CD8-positive, alpha-beta memory T cell (primary cell): ENCODE measurements at places on chromosomes 6 and 20.

DNA sequence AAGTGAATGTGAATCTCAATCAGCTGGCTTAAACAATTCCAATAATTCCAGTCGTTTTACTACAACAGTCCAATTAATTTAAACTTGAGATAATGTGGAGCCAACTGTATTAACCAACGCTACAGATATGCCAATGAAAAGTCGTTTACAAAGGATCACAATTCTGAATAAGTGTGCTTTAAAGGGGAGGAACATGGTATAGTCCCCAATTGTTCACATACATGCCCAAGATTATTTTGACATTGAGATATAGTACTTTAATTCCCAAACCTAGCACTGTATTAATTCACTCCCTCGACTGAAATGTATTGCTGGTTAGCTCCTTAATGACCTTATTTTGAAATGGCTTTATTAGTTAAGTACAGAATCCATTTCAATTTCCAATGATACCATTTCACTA is 2.5 kb downstream of the AKIRIN2 start:
- DNase-seq: no peak

DNA sequence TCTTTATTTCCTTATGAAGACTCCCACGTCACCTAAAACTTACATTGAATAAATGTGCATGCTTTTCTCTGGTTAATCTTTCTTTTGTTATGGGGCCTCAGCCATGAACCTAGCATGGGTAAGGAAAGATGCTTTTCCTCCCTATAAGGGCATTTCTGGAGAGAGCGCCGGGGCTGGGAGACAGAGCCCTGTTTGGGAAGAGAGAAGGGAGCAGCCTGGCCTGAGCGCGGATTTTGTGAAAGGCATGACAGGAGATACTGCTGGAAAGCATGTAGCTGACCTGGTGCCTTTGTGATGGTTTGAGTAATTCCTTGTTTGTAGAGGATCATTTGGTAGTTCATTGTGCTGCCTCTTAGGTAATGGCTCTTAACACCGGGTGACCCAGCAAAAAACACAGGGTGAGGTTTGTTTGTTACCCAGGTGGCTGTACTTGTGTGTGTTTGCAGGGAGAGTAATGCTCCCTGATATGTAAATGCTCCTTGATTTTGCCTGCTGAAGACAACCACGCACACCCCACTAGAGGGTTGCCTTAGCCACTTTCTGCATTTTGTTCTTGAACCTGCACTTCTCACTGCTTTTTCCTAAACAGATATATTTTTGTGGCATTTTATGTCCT is 59.2 kb downstream of the ANKRD6 start:
- DNase-seq: no peak

- no peak for DNase-seq
Measured at GRCh38 chr6:23246896-23247295, 677.5 kb downstream of the HDGFL1 start.

DNA sequence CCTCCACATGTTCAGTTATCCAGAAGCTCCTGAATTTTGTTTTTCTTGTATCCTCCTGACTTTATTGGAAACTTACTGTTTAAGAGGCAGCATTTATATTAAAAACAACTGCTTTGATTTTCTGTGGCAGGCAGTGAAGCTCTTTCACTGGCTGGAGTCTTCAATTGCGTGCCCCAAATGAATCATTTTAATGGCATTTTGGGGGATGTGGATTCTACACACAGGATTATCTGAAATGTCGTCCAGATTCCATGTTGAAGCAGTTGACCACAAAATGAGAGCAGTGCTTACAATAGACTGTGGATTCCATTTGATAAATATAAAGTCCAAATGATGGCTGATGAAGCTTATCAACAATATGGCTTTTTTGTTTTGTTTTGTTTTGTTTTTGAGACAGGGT is 41.0 kb upstream of the HIVEP1 start:
- no peak for DNase-seq

- DNase-seq: no peak
Measured at GRCh38 chr6:133088931-133089695, 152.0 kb upstream of the EYA4 start.

DNA sequence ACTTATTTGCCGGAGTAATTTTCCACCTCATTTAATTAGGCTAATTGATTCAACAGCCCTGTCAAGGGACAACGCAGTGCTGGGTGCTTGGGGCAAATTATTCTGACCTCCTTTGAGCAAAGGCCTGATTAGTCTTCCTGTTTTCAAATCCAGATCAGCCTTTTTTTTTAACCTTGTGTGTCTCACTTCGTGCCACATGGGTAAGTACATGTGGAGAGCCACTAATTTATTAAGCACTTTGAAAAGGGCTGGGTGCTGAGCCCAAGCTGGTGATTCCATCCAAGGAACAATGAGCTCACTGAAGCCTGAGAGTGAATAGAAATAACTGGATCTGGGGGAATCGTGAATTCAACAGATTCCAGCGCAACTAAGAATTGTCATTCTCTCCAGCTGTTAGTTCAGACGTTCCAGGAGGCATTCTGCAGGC is 229.3 kb downstream of the CLIC5 start:
- DNase-seq: no peak

DNA sequence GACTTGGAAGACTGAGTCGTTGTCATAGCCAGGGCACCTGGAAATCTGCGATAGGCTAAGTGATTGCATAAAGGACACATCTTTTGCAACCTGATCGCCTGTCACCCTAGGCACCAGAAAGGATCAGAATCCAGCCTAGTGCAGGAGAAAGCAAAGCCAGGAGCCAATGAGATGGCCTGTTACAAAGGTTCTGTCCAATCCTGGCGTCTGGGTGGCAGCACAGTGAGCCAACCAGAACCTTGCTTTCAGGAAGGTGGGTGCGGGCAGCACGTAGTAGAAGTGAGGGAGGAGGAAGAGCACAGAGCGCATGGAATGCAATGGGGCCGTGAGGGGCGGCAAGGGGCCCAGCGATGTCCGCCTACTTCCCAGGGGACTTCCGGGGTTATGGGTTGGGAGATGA is 120.4 kb upstream of the GGTLC1 start:
- DNase-seq: peak; percentile 38

DNA sequence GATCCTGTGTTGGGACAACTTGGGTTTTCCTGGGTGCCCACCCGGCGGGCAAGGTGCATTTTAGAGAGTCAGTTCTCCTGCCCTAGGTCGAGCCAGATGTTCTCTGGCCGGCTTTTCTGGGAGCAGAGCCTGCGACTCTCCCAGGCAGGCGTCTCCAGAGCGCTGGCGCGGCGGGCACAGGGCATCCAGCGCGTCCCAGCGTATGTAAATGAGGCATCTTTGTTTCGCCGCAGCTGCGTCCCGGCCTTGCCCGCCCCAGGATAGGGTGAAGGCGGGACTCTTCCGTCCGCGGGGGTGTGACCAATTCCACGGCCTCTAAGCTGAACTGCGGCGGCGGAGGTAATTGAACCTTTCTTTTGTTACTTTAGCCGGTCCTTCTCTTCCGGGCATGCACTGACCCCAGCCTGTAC is 9.1 kb downstream of the GRIK2 start:
- no peak for DNase-seq

GRCh38 chr20:48411245-48411644 is 416.6 kb downstream of the PREX1 start:
- no peak for DNase-seq

DNA sequence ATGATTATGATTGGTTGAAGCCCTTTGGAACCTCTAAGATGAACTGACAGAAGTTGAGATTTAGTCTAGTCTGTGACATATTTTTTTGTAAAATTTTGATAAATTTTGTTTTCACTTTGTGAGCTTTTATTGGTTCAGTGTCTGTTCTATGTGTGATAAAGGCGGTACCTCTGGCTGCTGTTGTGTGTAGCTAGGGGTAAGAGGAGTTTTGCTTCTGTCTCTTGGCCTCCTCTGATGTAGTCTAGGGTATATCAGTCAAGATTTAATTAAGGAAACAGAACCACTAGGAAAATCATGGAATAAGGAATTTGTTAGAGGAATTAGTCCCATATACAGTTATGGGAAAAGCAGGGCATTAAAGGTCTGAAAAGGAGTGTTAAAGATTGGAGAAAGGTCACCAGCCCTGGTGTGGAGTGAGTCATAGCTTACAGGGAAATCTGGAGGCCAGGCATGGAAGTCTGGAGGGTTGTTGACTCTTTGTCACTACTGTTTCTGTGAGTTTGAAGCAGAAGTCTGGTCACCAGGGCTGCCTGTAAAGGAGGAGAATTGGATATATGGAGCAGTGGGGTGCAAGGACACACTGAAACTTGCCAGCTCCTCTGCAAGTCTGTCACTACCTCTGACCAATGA is 28.5 kb downstream of the CDC5L start:
- DNase-seq: no peak

- DNase-seq: no peak
Measured at GRCh38 chr6:47032974-47033765, 9.0 kb downstream of the ADGRF1 start.

DNA sequence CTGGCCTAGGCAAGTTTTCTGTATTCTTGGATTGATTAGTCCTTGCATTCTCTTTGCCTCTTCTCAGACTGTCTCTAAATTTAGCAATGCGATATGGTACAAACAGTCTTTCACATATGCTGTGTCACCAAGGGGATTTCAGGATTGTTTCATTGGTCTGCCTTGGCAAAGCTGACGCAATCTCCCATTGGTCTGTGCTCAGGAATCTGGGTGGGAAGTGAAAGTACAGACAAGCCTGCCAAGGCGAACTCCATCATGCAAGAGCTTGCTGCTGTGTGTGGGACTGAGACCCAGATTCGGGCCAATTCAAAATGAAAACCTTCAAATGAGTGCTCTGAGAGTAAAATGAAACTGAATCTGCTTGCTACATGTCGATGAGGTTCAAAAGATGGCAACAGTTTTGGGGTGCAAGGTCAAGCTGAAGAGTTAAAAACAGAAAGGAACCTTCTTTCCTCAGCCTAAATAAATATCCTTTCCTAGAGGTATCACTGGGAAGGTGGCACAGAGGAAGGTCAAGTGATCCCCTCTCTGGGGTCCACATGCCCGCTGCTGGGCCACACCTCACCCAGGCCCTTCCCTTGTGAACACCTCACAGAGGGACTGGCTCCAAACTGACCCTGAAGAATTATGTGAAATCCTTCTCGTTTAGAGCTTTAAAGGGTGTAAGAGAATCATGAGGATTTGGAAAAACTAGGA is 198.8 kb upstream of the PREP start:
- no peak for DNase-seq

DNA sequence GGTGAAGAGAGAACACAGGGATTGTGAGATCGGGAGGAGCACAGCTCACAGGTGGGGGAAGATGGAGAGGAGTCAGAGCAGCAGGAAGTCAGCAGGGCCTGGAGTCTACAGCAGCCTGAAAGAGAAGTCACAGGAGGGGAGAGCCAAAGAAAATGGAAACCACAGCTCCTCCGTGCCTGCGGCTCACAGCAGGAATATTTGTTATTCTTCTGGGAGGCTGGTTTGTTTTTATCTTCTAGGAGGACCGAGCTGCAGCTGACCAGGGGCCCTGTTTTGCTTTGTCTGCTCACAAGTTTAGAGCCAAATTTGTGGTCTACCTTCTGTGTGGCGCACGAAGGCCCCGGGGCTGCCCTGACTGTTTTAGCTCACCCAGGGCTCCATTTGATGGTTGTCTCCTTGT is 81.8 kb downstream of the CLIC5 start:
- no peak for DNase-seq

GRCh38 chr6:137541534-137542063 is 47.4 kb upstream of the OLIG3 start:
- DNase-seq: no peak

DNA sequence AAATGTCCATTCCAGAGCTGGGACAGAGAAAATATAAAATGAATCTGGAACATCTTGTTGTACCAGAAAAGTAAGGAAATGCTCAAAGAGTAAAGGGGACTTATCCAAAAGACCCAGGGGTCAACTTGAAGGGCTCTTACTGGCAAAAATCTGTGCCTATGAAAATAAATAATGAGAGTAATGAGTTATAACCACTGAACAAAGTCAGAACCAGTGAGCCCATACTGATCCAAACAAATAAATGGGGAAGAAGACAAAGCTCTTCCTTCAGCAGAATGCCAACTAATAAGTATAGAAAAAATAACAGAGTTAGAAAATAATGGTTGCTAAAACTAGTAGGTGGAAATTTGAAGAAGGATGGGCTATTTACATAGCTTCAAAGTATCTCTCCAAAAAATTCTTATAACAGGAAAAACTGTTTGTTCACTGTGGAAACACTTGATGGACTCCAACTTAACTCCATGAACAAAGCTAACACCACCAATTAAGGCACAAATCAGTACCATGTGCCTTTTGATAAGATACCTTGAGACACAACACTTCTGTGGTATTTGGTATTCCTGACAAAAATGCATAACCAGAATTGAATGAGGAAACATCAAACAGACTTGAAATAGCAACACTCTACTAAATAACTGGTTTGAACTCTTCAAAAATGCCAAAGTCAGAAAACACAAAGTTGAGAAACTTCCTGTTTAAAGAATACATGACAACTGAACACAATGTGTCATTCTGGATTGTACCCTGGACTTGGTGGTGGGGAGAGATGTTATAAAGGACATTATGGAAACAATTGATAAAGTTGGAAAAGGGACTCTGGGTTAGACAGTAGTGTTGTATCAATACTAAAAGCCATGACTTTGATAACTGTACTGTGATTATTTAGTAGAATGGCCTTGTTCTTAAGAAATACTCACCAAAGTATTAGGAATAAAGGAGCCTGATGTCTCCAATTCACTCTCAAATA is 197.5 kb downstream of the ISM1 start:
- no peak for DNase-seq

- DNase-seq: no peak
Measured at GRCh38 chr20:7912551-7912950, 27.7 kb downstream of the HAO1 start.

DNA sequence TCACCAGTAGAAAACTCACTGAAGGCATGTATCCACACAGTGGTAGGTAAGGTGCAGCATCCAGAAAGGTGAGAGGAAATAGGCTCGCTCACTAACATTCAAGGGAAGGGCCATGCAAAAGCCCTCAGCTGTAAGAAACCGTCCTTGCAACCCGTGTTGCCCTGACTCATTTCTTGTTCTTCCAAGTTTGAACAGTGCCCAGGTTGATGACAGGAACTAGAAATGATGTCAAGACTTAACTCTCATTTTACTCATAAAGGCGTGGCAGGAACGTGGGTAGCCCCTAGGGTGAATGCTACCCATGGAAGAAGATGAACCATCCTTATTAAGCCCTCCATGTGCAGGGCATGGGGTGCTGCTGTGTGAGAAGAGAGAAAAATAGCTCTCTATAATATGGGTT is 187.6 kb downstream of the CD83 start:
- DNase-seq: no peak

DNA sequence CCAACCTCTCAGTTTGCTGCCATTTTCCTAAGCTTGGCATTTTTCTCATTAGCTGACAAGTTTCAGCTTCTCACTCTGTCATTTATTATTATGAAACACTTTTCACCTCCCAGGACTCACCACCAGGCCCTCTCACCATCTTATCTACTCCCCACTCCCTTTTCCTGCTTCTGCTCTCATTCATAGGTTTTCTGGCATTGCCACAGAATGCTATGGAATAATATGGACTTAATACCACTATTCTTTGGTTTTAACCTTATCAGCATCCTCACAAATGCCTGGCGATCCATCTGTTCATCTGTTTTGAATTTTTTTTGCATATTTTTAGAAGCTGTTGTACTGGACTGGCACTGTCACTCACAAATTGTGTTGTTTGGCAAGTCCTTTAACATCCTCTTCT is 16.4 kb upstream of the LAMA4 start:
- no peak for DNase-seq

- DNase-seq: no peak
Measured at GRCh38 chr20:35318502-35319157, 26.4 kb upstream of the FAM83C start.
